WTC11 (cell line): ENCODE measurements at places on chromosomes 12 and 14. TPM values are rescaled to one million over a fixed set of nuclear protein-coding genes. Genes with fewer than 3 reads are reported as not detected.
A peak's percentile ranks its signal among the peaks of the same experiment; 100 is the strongest.

The TMTC1 gene
- total RNA-seq: 13.9 to 17.3 TPM (median 13.9 TPM) in 3 replicates

The TMEM30B gene
- total RNA-seq: 17.2 to 18.0 TPM (median 17.8 TPM) in 3 replicates

The KLRC2 gene
- not detected in 3 replicates for total RNA-seq

The A2ML1 gene
- 9.1 to 11.5 TPM (median 10.5 TPM) in 3 replicates for total RNA-seq

The DPY19L2 gene
- total RNA-seq: 3.1 to 3.4 TPM (median 3.3 TPM) in 3 replicates

The AMHR2 gene
- total RNA-seq: not detected in 3 replicates

The PPHLN1 gene
- 61.1 to 64.6 TPM (median 61.7 TPM) in 3 replicates for total RNA-seq

The MAP3K9 gene
- 28.0 to 29.6 TPM (median 29.4 TPM) in 3 replicates for total RNA-seq

The GZMB gene
- total RNA-seq: 0.68 to 1.4 TPM (median 0.82 TPM) in 3 replicates

The PZP gene
- 0.15 to 0.25 TPM (median 0.18 TPM) in 3 replicates for total RNA-seq

The TCTN2 gene
- total RNA-seq: 6.2 to 9.1 TPM (median 7.6 TPM) in 3 replicates

The CLEC4D gene
- total RNA-seq: 0.09 to 0.16 TPM in 2 of 3 replicates, not detected in the other

The ARHGEF25 gene
- total RNA-seq: 11.9 to 19.0 TPM (median 17.2 TPM) in 3 replicates

The USP15 gene
- 25.4 to 37.2 TPM (median 27.8 TPM) in 3 replicates for total RNA-seq

The LPCAT3 gene
- total RNA-seq: 35.3 to 40.0 TPM (median 36.2 TPM) in 3 replicates

The MYBPC1 gene
- not detected in 3 replicates for total RNA-seq

The ADCY4 gene
- total RNA-seq: 0.96 to 2.4 TPM (median 1.1 TPM) in 3 replicates

The TROAP gene
- 78.5 to 89.2 TPM (median 80.0 TPM) in 3 replicates for total RNA-seq

- no peak for DNase-seq
These were observed 73.4 kb upstream of the EIF5 start for GRCh38 chr14:103260629-103261124.

DNA sequence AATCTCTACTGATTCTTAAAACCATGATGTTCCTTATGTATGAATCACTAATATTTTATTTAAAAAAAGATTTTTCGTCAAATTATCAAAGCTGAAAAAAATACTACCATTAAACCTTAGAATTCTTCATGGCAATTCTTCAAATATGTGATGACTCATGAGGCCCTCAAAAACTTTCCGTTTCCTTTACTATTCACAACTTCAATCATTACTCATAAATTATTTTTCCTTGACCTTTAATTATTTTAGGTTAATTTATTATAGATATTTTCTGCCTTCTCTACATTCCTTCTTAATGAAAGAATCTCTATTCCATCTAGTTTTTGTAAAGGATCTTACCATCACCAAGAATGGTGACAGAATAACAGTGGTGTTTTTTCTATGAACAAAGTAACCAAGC lies 162.1 kb upstream of the SOX5 start:
- no peak for DNase-seq

GRCh38 chr12:2171672-2172426 lies 119.1 kb downstream of the CACNA1C start:
- no peak for DNase-seq

DNA sequence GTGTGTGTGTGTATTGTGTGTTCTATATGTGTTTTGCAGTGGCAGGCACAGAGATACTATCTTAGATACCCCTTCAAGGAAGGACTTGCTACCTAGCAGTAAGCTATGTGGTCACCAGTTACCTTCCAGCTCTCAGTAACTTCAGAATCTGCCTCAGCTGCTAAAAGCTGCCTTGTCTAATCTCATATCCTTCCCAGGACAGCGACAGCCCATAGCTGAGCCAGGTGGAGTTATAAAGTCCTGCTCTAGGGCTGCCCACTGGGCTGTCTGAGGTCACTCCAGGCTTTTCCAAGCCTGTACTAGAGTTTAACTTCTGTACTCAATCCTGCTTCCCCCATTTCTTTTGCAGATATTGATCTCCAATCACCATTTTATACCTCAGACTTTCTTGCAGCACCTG lies 942.6 kb downstream of the GALC start:
- DNase-seq: no peak

DNA sequence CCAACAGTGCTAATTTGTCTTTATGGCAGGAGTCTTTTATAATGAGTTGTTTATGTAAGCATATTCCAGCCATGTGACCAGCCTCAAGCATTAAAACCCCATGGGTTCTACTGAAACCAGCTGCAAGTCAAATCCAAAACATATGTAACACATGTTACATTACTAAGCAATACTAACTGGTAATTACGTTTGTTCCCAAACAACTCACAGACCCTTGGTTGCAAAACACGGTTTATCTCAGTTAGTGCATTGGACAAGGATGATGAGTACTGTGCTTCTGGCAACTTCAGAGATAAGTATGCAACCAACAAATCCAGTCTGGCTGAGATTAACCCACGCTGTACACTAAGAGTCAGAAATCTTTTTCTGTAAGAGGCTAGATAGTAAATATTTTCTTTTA lies 110.1 kb upstream of the FAR2 start:
- no peak for DNase-seq

DNA sequence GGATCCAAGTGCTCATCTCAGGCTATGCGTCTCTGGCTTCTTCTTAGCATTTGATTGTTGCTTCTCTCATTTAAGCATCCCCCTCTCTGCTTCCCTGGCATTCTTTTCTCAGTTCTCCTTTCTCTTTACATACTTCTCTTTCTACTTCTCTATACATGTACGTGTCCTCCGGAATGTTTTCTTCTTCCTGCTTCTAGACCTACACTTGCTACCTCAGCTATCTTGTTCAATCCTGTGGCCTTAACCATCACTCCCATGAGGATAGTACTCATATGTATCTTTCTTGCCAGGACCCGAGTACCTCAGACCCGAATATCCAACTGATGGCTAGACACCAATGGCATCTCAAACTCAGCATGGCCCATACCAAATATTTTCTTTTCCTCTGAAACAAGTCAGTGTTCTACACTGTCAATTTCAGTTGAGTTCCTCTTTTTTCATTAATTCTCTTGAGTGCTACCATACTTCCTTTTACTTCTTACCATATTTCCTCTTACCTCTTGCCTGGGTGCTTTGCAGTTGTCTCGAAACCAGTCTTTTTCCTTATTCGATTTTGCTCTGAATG lies 115.1 kb upstream of the SLC38A2 start:
- DNase-seq: no peak

GRCh38 chr14:37082449-37082848 lies 90.0 kb downstream of the SLC25A21 start:
- DNase-seq: no peak

DNA sequence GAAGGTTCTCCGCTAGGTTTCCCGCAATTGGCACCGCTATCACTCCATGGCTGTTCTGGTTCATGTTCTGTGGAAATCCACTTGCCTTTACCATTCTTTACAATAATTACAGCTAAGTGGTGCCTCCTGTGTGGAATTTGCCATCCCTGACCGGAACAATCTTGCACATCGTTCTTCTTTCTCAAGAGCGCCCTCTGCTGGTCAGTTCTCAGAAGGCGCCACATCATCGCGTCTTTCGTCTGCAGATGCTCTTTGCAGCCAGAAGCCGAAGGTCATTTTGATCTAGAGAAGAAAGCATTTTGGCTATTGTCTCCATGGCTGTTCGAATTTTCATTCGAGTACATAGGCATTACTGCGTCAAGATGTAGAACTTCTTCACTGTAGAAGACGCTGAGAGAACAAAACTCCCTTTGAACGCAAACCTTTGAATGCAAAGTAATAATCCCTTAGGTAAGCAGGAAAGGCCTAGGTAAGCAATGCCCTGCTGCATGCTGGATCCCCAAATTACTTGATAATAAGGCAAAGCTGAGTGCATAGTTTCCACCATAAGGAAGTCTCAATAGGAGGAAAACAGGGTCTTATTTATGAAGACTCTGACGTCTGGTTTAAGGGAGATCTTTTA lies 10.1 kb upstream of the RTRAF start:
- peak; percentile 87 for DNase-seq

GRCh38 chr14:96146131-96146771 lies 58.4 kb upstream of the BDKRB2 start:
- no peak for DNase-seq

- DNase-seq: no peak
These were observed 107.0 kb upstream of the PRICKLE1 start for GRCh38 chr12:42696406-42697149.

DNA sequence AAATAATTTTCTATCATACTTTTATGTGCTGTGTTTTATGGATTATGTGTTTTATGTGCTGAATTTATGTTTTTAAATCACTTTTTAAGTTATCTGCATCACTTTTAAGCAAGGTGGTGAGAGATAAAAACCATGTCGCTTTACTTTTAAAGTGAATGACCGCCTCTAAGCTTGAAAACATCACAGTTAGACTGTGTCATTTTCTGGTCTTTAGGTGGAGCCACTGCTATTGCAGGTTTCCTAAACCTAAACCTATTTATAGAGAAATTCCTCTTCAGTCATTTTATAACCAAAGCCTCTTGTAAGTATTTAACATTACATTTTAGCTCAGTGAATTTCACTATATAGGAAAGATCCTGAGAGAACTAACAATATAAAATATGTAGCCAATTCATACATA lies 21.0 kb upstream of the MDM2 start:
- DNase-seq: no peak

- no peak for DNase-seq
These were observed 59.5 kb upstream of the ANKS1B start for GRCh38 chr12:100044266-100044665.

- no peak for DNase-seq
These were observed 5.3 kb downstream of the KRT3 start for GRCh38 chr12:52790427-52791270.

DNA sequence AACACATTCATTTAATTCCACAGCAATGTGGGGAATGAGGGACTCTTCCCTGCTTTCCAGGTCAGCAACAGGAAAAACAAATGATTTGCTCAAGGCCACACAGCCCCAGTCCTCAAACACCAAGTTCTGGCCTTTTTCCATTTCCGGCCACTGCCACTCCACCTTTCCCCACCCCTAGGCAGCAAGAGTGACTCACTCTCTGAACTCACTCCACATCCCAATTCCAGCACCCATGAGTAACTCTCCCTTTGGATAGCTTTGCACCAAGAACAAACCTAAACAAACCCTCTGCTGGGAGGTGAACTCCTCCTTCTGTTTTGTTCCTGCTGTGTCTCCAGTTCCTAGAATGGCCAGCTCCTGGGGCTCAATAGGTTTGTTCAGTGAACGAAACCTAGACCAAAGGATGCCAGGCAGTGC lies 30.4 kb upstream of the PLEKHG6 start:
- no peak for DNase-seq

GRCh38 chr14:83253870-83254269 lies 1720.2 kb upstream of the SEL1L start:
- DNase-seq: no peak

DNA sequence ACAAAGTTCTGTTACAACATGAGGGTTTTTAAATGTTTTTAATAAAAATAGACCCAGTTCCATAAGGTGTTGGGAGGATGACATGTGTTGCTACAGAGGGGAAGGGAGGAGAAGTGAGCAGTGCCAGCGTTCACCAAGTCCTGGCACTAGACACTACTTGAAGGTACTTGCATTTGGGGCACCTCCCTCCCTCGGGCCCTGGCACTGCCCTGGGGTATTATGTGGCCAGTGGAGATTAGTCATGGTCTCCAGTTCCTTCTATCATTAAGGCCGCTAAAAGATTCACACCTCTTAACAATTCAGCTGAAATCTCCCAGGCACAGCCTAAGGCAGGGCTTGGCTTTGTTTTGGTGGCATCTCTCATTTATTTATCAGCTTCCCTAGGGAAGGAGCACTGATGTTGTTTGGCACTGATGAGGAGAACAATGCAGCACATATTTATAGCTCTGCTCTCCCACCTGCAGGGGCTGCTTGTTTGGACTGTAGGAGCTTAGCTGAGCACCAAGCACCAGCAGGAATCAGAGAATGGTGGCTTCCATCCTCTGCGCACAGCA lies 155.5 kb upstream of the NTF3 start:
- no peak for DNase-seq

- no peak for DNase-seq
These were observed 11.8 kb upstream of the FBXO21 start for GRCh38 chr12:117202033-117202432.

DNA sequence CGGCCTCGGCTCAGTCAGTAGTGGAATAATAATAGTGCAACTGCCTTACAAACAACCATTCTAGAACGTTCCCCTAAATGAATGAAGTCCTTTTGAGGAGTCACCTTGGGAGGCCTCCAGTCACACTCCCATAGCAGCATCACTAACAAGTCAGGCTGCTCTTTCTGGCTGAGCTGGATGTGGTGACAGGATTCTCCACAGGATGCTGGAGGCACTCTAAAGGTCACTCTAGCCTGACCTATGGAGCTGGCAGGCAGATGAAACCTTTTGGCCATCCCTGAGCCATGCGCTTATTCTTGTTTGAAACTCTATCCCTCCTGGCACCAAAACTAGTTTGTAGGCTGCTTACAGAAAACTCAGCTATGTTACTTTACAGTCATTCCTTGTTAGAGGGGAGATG lies 17.9 kb upstream of the TFCP2 start:
- DNase-seq: no peak

DNA sequence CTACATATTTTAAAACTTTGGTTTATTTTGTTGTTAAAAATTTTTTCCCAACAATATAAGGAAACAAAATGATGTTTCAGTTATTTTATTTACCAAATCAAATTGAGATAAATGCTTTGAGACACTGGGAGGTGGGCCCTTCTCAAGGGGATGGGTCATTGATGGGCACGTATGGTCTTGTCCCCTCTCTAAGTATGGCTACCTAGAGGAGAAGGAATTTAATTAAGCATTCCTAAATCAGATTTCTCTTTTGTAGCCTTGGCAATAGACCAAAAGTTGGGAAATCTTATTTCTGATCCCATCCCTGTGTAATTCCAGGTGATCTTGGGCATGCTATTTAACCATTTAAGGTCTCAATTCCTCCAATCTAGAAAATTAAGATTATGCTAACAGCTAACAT lies 79.0 kb downstream of the SCN8A start:
- DNase-seq: no peak

- no peak for DNase-seq
These were observed 40.0 kb downstream of the ZFYVE1 start for GRCh38 chr14:72986857-72987256.

GRCh38 chr14:99884834-99885648 lies 91.8 kb downstream of the EML1 start:
- no peak for DNase-seq

DNA sequence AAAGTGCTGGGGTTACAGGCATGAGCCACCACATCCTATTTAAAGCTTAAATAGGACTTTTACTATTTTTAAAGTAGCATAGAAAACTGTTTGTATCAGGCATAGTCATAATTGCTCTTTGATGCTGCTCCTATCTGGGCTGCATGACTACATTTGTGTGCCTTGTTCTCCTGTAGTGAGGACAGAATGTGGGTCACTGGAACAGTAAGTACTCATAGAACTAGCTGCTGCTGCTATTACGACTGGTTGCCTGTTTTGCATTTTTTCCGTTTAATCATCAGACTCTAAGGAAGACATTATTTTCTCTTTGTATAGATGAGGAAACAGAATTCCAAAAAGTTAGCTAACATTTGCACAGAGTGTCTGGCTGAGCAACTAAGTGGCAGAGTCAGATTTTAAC lies 42.8 kb downstream of the ZC3H14 start:
- DNase-seq: no peak

GRCh38 chr12:21583587-21583986 lies 21.1 kb downstream of the GYS2 start:
- DNase-seq: no peak

- DNase-seq: no peak
These were observed 83.9 kb downstream of the STXBP6 start for GRCh38 chr14:24965934-24966578.

- no peak for DNase-seq
These were observed 479.4 kb upstream of the DCN start for GRCh38 chr12:91662021-91662420.

- DNase-seq: no peak
These were observed 614.8 kb downstream of the DIO2 start for GRCh38 chr14:79596551-79596950.

GRCh38 chr12:43180242-43180641 lies 371.8 kb downstream of the ADAMTS20 start:
- no peak for DNase-seq
